Hypothalamus (tissue), 51 donors: ENCODE measurements at places on chromosomes 5 and 9.
A peak's percentile ranks its signal among the peaks of the same experiment; 100 is the strongest.

- no peak for DNase-seq
Observed at GRCh38 chr5:32628049-32628844, 42.9 kb downstream of the SUB1 start.

DNA sequence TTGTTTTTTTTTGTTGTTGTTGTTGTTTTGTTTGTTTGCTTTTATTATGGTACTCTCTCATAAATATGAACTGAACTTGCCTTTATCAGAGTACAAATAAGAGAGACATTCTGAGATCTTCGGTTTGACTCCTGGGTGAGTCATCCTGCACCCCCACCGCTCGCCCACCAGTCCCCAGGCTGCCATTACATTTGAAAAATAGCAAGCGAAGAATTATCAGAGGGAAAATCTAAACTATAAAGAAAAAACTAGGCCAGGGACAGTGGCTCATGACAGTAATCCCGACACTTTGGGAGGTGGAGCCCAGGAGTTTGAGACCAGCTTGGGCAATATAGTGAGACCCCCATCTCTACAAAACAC is 122.1 kb upstream of the MAP3K1 start:
- no peak for DNase-seq

- no peak for DNase-seq
Observed at GRCh38 chr5:148401604-148402003, 17.8 kb downstream of the FBXO38 start.

DNA sequence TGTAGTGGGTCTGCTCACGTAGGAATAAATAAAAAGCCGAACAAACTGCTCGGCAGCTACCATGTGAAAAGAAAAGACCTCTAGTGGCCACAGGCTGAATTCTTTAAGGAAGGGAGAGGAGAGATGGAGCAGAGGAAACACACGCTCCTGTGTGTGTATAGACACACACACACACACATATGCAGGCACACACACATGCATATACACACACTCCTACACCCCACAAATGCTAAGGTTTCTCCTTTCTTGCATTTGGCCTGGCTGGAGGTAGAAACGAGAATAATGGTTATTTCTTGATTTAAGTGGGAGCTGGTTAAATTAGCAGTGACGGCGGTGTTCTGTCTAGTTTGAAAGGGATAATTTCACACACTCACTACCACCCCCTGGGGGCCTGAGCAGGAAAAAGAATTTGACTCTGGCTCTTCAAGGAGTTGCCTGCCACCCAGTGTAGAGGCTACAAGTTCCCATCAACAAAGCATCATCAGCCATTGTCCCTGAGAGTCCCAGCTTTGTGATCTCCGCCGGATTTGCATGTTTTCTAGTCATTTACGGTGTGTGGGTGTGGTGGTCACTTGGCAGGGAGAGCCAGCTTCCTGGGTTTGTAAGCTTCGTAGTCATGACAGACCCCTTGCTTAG is at the start of gene INSYN2B:
Gene INSYN2B, minus strand, starts transcription at position 78 of the 636 bp plus-strand sequence. CDS start 96,597 bp downstream, outside the sequence.
- peak; percentile 76 for DNase-seq

GRCh38 chr9:121371495-121372061 is 1.5 kb upstream of the STOM start:
- no peak for DNase-seq

GRCh38 chr9:111662576-111663300 is 1.3 kb downstream of the GNG10 start:
- no peak for DNase-seq

DNA sequence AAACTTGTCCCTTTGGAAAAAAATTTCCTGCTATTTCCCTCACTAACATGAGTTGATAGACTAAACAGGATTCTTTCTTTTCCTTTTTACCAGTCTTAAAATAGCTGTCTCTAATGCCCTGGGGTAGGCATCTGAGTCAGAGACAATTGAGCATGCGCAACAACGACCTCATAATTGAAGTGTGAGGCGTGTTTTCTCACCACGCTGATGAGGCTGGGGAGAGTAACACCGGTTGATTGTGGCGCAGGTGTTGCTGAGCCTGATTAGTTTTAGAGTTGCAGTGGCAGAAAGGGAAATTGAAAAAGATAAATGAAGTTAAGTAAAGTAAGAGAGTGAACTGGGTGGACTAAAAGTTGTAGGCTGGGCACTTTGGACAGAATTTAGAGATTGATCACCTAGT is 213.7 kb downstream of the TLR4 start:
- DNase-seq, result no peak

DNA sequence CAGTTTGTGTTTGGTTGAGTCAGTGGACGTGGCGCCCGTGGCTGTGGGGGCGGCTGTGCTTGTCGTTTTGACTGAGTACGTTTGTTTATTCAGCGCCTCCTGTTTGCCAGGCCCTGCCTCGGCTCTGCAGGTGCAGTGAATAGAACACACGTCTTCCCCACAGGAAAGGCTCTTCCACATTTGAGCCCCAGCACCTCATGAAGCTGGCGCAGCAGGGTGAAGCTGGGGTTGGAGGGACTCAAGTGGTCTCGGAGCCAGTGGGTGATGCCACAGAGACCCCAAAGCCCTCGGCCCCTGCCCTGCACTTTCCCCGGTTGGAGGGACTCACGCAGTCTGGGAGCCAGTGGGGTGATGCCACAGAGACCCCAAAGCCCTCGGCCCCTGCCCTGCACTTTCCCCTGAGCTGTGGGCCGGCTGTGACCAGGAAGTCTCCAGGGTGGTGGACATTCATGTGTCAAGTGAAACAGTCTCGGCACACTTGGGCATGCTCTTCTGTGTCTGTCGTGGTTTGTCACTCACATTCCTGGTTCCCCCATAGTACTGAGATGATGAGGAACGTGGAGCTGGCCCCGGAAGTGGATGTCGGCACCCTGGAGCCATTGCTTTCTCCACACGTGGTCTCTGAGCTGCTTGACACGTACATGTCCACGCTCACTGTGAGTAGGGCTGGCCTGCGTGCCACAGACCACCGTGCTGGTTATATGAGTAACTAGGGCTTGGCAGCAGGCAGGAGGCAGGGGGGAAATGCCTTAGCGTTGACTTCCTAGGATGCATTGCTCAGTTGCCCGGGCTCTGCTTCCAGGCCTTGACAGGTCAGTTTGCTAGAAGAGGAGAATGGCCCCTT is 13.6 kb downstream of the EXOC3 start:
- no peak for DNase-seq

DNA sequence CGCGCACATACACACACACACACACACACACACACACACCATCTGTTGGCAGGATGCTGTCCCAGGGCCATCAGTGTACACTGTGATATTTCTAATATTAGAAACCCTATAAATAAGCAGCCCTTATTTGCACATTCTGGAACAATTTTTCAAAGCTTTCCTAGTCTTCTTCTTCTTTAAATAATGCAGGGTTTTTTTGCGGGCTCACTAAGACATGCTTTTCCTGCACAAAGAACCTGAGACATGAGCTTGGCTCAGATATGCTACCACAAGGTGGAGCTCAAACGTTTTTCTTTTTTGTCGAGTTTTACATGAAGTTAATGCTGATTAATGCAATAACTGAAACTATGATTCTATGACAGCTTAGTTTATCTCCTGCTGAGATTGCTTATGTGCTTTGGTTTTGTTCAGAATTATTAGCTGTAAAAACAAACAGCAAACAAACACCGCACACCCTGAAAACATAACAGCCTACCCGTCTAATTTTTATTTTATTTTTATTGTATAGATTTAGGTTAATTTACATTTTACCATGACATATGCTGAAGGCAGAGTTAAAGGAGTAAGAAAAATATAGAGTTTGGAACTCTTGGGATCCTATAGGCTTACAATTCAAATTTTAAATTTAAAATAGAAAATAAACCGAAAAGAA is 95.8 kb downstream of the ALDH1A1 start:
- peak; percentile 9 for DNase-seq

- DNase-seq, result no peak
Observed at GRCh38 chr9:126690431-126691051, 76.8 kb downstream of the LMX1B start.

- DNase-seq, result no peak
Observed at GRCh38 chr9:113636165-113636564, 172.6 kb downstream of the RGS3 start.

GRCh38 chr5:92468295-92468694 is 1085.2 kb upstream of the ARRDC3 start:
- no peak for DNase-seq

- DNase-seq, result no peak
Observed at GRCh38 chr5:158813275-158813674, 286.4 kb downstream of the EBF1 start.

DNA sequence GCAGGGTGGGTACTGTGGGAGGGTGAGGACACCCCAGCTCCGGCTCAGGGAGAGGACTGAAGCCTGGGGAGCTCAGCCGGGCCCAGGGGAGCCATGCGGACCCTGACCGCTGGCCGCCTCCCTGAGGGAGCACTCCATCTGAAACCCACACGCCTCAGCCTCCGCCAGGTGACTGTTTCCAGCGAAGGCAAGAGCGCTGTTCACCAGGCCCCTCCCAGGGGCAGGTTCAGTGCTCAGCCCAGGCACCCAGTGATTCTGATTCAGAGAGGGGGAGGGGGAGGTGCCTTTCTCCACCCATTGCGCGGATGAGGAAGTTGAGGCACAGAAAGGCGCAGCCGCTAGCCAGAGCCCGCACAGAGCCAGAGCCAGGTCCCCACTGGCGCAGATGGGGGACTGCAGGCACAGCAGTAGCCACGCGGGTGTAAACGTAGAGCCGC is 27.0 kb downstream of the ADGRD2 start:
- DNase-seq, result no peak

DNA sequence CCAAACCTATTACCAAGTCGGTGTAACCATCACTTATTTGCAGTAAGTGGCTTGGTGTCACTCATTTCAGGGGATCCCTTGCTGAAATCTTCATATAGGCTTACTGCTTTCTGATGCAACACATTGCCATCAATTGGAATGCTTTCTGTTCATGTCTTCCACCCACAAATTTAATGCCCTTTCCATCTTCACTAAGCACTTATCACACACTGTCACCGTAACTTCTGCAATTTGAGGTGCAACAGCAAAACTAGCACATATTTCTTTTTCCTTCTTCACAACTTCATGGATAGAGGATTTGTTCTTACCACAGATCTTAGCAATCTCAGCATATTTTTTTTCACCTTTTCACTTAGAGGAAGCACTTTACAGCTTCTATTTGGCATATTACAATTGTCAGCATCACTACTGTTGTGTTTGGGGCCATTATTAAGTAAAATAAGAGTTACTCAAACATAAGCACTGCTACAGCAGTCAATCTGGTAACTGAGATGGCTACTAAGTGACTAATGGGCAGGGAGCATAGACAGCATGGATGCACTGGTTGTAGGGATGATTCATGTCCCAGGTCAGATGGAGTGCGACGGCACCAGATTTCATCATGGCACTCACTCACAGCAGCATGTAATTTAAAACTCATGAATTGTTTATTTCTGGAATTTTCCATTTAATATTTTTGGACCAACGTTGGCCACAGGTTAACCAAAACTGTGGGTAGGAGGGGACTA is 70.1 kb downstream of the PIP5K1B start:
- DNase-seq, result no peak

DNA sequence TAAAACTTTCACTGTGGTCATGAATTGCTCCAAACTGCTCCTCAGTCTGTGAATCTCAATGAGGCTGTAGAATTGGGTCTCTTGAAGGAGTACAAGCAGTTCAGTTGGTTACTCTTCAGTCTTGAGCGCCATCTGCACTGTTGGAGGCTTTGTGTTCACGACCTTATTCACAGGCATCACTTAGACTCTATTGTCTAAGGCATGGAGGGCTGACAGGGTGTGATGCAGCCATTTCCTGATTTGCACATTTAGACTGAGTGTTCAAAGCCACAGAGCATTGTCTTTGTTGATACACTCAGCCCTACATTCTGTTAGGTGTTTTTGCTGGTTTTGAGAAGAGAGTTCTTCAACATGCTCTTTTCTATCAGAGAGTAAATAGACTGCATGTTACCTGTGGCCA is 355.9 kb upstream of the RIOK2 start:
- DNase-seq, result no peak

GRCh38 chr5:73844165-73844564 is 218.2 kb downstream of the ARHGEF28 start:
- no peak for DNase-seq

DNA sequence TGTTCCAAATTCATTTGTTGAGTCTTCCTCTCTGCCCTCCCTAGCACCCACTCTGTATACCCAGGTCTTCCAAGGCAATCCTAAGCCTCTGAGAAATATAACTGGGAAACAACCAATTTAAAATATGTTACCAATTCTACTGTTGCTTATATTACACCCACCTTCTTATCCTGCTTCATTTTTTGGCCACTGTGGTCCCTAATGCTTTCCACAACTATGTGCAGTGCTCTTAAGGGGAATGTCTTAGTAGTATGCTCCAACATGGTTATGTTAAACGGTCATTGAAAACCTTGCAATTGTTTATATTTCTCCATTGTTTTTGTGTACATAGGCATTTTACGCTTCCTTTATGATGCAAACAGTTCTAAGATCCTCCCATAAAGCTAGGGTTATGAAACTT is 273.1 kb upstream of the HAPLN1 start:
- DNase-seq, result no peak

- DNase-seq, result no peak
Observed at GRCh38 chr9:91814753-91815152, 135.3 kb downstream of the ROR2 start.

DNA sequence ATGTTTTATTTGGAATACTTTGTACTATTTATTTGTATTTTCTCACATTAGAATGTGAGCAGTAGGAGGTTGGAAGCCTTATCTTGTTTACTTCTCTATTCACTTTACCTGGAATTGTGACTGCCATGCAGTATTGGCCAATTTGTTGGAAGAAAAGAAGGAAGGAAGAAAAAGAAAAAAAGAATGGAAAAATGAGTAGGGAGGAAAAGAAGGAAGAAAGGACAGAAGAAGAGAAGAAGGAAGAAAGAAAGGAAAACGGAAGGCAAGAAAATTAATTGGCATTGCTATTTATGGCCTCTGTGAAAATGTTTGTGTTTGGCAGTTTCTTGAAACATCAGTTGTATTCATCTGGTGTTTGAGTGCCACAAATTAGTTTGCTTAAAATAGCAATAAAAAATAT is 575.2 kb upstream of the ZNF608 start:
- no peak for DNase-seq

- no peak for DNase-seq
Observed at GRCh38 chr9:78620764-78621163, 323.8 kb downstream of the PSAT1 start.

- no peak for DNase-seq
Observed at GRCh38 chr5:147321569-147321968, 86.7 kb downstream of the STK32A start.

GRCh38 chr5:127290946-127291693 is 524 bp downstream of the MEGF10 start:
- DNase-seq, result no peak

DNA sequence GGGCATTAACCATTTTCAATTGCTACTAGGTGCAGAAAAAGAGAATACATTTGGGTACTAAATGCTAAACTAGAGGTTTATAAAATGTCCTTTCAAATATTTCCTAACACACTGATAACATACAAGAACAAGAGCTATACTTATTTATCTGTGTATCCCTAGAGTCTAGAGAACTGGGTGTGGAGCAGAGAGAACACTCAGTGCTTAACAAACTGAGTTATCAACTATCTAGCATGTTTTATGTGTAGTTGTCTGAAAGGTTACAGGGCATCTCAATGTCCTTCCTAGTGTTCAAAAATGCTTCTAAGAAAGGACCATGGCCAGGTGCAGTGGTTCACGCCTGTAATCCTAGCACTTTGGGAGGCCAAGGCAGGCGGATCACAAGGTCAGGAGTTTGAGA is 40.3 kb downstream of the NR6A1 start:
- no peak for DNase-seq

- no peak for DNase-seq
Observed at GRCh38 chr5:74766418-74766848, 484 bp downstream of the GFM2 start.

- DNase-seq, result no peak
Observed at GRCh38 chr5:51214746-51215145, 168.5 kb upstream of the ISL1 start.
